Kidney capillary endothelial cell (primary cell): ENCODE measurements at places on chromosomes 5 and 9.

GRCh38 chr5:139848508-139849100, 53.0 kb downstream of the PSD2 start:
- no peak for DNase-seq

- DNase-seq, result no peak
These were observed 6.6 kb upstream of the CCDC187 start for GRCh38 chr9:136310273-136311030.

- no peak for DNase-seq
These were observed 59.5 kb downstream of the RORB start for GRCh38 chr9:74556685-74557084.

DNA sequence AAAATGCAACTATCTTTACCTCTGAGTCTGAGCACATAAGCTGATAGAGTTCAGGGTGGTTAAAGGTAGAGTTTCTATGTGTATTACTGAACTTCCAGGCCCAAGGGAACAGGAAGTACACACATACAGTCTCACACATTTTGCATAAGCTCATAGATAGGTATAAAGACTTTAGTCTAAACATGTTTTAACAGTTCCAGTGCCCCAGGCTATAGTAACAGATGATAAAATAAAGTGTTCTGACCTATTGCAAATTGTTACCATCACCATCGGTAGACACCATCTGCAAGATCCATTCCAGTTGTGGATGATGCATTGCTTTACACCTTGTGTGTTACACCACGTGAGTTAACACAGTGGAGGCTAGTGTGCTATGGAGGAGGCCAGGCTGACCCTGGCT, 95.8 kb downstream of the TMEM174 start:
- no peak for DNase-seq

GRCh38 chr9:125743682-125744428, 3.3 kb upstream of the PBX3 start:
- no peak for DNase-seq

GRCh38 chr9:14043483-14043882, 270.5 kb downstream of the NFIB start:
- DNase-seq, result no peak

DNA sequence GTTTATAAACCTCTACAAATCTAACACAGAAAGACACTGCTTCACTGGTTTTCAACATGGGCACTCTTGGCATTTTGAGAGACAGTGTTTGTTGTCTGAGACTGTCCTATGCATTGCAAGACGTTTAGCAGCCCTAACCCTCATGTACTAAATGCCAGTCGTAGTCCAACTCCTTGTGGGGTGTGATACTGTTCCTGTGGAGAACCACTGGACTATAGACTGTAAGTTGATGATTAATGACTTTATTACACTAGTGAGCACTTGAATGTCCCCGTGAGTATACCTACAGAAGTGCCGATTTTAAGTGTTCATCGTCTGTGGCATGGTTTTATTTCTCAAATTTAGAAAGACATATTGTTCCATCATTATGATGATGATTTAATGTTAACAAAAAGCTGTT, 46.2 kb downstream of the RECK start:
- DNase-seq, result no peak

- no peak for DNase-seq
These were observed 91.5 kb upstream of the PHF24 start for GRCh38 chr9:34866614-34867013.

- peak; percentile 74 for DNase-seq
These were observed 34.1 kb downstream of the IRF1 start for GRCh38 chr5:132456296-132456986.

DNA sequence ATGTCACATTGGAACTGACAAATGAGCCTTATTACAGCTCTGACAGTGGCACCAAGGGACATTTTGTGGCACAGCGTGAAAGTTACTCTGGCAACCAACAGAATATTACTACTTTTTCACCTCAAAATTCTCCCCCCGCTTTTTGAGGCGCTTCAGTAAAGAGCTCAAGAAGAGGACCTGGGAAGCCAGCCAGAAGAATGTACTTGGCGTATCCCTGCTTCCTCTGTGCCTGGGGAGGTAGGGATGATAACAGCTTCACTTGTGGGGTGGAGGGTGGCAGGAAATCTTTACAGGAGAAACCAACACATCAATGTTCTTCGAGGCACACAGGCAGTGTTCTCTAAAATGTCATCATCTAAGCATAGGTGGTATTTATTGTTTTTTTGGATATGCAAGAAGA, 624.1 kb downstream of the NR2F1-AS1 start:
- no peak for DNase-seq

GRCh38 chr9:2469681-2470221, 151.8 kb upstream of the VLDLR start:
- DNase-seq, result no peak

- DNase-seq, result no peak
These were observed 55.1 kb upstream of the MOCS2 start for GRCh38 chr5:53164478-53165165.

GRCh38 chr5:11323761-11324160, 562.7 kb upstream of the DAP start:
- DNase-seq, result no peak

DNA sequence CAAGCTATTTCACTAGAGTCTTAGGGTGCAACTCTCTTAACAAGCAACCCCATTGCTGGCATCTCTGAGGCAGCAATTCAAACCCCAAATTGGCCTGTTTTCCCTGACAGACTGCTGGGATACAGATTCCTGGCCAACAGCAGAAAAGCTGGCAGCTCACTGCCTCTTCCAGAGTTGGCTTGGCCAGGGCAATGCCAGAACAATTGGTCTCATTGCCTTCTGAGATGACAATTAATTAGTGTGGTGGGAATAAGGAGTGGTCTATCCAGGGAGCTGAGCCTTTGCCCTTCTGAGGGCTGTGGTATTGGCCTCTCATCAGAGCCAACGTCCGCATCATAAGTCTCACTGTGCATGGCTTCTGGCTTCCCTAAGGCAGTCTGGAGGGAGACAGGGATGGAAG, 183.2 kb downstream of the GNAQ start:
- no peak for DNase-seq
